ENCODE measurements at places on chromosomes 2 and 18.

GRCh38 chr18:7417727-7418126, 149.4 kb upstream of the PTPRM start:
- no peak for DNase-seq

- DNase-seq = no peak
Measured at GRCh38 chr2:179427065-179427464, 162.4 kb upstream of the SESTD1 start.

DNA sequence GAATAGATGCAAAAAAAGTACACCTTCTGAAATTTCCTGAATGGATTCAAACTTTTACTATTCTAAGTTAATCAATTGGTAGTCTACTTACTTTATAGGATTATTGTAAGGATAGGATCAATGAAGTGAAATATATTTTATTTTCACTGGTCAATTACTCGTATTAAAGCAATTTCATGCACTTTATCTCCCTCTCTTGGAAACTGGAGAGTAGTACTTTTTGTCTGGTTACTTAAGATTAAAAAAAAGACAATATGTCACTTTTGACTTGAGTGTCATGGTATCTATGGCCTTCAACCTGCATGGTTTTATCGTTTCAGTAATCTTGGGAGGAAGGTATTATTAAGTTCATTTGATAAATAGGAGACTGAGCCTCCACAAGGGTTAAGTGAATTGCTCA, 1.0 kb upstream of the KYNU start:
- no peak for DNase-seq

- DNase-seq = no peak
Measured at GRCh38 chr18:533995-534601, 33.6 kb upstream of the COLEC12 start.

GRCh38 chr2:74551942-74552913, 1.5 kb downstream of the LOXL3 start:
- no peak for DNase-seq

DNA sequence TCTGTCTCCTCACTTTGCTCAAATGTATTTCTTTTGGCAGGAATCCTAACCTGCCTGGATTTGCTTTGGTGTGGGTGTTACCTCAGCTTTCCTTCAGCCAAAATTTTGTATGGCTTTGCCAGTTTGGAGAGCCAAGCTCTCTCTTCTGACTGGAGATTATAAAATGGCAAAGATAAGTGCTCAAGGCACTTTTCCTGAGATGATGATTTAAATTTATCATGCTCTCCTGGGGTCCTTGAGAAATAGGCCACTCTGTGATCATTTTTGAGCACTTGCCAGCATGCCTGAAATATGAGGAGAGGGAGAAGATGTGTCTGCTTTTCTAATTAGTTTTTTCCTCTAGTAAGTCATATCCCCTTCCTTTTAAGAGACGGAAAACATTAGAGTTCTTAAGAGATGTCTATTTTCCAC, 683.0 kb downstream of the SLC4A3 start:
- no peak for DNase-seq

GRCh38 chr2:9472511-9472910, 1.8 kb upstream of the IAH1 start:
- no peak for DNase-seq

DNA sequence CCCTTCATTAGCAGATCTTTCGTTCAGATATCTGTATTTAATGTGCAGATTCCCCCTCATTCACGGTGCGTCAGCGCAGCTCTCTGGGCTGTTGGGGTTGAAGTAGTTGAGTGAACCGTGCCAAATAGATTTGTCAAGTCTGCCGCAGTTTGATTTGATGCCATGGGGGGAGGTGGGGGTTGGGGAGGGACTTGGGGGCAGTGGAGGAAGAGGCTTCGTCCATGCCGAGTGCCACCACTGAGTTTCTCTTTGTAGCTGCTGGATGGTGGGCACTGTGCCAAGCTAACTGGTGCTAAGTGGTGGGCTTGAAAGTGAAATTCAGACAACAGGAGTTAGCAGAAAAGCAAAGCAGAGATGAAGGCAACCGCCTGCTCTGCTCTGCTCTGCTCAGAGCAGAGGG, 47.9 kb downstream of the NRP2 start:
- DNase-seq = no peak

DNA sequence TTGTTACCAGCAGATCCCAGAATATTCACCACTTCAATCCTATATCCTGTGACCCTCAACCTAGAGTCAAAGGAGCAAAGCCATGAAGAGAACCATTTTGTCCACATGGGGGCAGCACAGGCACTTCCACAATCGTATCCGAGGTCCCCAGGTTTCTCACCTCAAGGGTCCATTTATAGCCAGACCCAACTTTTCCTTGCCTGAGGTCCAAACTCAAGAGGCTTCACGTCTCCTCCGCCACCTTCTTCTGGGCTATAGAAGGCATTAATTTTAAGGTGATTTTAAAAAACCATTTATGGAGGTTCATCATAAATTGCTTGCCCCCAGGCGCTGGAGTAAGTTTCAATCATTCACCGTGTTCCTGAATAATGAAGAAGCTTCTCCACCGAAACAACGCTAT, 111.6 kb upstream of the NABP1 start:
- peak; percentile 45 for DNase-seq

- DNase-seq = no peak
Measured at GRCh38 chr2:16641509-16641908, 24.1 kb downstream of the CYRIA start.

DNA sequence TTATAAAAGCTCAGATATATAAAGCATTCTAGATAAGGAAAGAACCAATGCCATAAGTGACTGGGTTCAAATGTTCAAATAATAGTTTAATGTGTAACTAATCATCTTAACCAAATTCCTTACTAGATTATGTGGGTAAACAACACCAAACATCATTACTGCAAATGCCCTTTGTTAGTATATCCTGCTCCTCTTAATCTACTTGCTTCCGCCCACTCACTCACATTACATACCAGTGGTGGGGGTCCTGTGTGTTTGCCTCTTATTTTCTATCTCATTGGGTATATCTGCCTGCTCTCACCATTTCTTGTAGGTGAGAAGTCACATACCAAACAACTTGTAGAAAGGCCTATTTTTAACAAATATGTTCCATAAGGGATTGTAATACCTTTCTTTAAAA, 562.1 kb downstream of the NRXN1 start:
- no peak for DNase-seq

DNA sequence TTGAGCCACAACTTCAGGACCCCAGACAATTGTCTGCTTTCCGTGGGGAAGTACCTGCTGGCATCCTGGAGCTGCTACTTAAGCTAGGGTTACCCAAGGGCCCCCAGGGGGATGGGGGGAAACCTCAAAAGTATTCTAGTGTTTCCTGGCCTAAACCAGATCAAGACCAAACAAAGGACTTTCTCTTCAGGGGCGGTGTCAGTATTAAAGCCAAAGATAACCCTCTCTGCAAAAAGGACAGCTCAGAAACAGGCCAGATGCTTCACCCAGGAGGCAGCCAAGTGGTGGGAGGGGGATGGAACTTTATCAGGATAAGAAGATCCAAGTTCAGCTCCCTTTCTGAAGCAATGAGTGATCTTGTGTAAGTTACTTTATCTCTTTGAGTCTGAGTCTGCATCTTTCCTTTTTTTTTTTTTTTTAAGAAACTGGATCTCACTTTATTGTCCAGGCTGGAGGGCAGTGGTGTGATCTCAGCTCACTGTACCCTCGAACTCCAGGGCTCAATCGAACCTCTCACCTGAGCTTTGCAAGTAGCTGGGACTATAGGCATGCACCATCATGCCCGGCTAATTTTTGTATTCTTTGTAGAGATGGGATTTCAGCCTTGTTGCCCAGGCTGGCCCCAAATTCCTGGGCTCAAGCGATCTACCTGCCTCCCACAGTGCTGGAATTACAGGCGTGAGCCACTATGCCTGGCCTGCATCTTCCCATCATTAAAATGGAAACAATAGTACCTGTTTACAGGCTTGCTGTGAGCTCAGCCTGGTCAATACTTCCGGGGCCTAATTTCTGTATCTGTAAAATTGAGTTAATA, 151.8 kb upstream of the PTPRM start:
- DNase-seq = no peak

DNA sequence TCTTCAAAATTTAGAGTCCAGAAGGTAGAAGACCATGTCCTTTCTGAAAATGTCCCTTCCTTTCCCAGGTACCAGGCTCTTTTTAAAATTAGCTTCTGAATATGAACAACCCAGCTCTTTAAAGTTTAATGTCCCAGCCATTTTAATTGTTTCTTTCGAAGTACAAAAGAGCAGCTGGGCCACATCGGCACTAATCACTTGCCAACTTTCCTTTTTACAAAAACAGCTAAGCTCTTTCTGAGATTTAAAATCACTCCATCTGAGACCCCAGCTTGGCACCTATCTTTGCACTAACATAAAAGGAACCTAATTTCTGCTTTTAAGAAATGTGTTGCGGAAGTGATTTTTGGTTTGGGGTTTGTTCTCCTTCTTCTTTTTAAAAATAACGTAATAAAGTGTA, 2.6 kb downstream of the BOD1L2 start:
- no peak for DNase-seq

DNA sequence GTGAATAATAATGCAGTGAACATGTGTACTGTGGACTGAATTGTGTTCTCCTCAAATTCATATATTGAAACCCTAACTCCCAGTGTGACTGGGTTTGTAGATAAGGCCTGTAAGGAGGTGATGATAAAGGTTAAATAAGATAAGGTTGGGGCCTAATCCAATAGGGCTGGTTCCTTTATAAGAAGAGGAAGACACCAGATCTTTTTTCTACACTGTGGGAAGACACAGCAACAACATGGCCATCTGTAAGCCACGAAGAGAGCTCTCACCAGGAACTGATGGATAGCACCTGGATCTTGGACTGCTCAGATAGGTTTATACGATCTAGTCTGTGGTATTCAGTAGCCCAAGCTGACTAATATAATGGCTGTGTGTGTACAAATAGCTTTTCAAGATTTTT, 66.8 kb downstream of the BMPR2 start:
- no peak for DNase-seq

- no peak for DNase-seq
Measured at GRCh38 chr2:71897836-71898235, 249.8 kb downstream of the CYP26B1 start.

DNA sequence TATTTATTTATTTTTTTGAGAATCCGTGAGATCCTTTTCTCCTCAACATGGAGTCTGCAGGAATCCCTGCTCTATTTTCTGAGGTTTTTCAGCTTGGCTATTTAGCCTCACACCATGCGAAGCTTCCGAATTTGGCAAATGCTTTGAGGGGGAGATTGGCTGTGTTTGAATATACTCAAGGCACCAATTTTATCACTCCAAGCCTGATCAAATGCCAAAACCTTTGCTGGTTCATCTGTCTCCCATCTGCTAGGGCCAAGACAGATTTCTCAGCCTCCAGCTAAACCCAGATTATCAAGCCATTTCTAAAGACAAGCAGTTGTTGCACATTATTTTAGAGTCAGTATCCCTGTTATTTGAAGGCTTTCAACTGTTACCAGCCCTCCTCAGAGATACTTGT, 295.7 kb downstream of the XIRP2 start:
- no peak for DNase-seq

DNA sequence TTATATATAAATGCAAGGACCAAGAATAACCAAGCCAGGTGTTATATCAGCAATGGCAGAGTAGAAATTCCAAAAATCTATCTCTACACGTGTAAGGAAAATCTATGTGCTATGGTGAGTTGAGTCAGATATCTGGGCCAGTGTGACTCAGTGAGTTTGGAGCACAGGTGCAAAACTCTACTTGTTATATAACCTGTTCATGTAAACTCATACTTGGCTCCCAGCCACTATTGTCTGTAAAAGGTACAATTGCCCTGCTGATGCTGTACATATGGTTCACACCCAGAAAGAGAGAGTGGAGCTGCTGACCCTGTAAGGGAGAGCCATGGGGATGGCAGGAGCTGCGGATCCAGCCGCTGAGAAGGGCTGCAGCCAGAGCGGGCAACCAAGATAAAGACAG, 112.0 kb downstream of the TRABD2A start:
- no peak for DNase-seq

DNA sequence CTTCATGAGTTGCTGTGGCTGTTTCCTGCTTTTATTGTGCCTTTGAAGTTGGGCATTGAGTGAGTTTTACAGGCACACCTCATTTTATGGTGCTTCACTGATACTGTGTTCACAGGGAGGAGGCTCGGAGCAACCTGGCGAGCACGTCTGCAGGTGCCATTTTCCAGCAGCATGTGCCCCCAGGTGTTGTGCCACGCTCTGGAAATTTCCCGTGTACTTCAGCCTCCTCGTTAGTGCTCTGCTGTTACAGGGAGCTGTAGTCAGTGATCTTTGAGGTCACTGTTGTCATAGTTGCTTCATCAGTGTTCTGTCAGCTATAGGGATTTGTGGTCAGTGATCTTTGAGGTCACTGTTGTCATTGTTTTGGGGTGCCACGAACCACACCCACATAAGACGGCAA, 20.1 kb downstream of the CTDP1 start:
- DNase-seq = no peak

GRCh38 chr18:60892855-60893254, 440.4 kb upstream of the CDH20 start:
- no peak for DNase-seq

GRCh38 chr2:10571673-10572072, 118.1 kb downstream of the NOL10 start:
- DNase-seq = no peak

DNA sequence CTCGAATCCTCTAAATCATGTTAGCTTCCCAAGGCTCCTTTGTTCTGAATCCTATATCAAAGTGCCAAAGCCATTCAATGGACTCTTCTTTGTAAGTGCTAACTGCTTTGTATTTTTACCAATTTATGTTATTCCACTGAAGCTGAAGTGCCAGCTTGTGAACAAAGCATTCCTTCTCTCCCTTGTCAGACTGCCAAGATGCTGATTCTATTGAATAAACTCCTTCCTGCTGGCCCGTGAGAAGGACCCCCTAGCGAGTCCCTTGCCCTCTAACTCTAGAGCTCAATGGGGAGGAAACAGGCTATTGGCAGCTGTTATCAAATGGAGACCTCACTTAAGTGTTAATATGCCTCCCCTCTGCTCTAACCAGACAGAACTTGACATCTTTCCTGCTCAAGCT, 1097.9 kb upstream of the CNTNAP5 start:
- DNase-seq = no peak

- DNase-seq = no peak
Measured at GRCh38 chr2:20622731-20623130, 28.2 kb downstream of the HS1BP3 start.

- DNase-seq = no peak
Measured at GRCh38 chr18:79733986-79734770, 54.6 kb downstream of the CTDP1 start.

GRCh38 chr2:75604484-75604883, 42.1 kb upstream of the MRPL19 start:
- no peak for DNase-seq

DNA sequence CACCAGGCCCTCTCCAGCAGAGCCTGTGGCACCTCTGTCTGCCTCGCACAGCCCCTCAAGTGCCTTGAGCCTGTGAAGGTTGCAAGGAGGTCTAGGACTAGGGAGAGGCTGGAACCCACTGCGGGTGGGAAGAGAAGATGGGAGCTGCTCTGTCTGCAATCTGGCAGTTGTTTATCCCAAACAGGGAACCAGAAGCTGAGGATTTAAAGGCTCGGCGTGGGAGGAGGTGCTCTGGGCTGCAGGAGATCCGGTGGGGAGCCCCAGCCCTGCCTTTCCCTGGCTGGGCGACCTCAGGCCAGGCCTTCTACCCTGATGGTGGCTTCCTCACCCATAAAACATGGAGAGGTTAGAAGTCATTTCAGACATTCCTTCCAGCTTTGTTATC, 174.1 kb downstream of the SMAD7 start:
- no peak for DNase-seq

- no peak for DNase-seq
Measured at GRCh38 chr2:240519396-240520129, 38.2 kb downstream of the ANKMY1 start.

GRCh38 chr2:37026050-37026449, 58.1 kb downstream of the HEATR5B start:
- no peak for DNase-seq
